ENCODE measurements at places on chromosomes 3 and 15.
A peak's percentile ranks its signal among the peaks of the same experiment; 100 is the strongest.

DNA sequence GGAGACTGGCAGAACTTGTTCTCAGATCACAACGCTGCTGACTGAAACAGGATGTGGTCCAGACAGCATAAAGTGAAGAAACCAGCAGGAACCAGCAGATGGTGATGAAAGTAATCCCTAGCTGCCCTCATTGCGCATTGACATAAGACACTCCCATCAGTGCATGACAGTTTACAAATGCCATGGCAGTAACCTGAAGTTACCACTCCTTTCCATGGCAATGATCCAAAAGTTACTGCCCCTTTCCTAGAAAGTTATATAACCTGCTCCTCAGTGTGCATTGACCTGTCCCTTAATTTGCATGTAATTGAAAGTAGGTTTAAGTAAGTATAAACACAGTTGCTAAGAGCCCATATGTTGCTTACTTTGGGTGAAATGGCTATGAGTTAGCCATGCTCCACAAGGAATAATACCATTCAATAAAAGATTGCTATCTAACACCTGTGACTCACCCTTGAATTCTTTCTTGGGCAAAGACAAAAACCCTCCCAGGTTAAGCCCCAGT lies 149.1 kb upstream of the CD96 start:
- DNase-seq, result peak; percentile 3

DNA sequence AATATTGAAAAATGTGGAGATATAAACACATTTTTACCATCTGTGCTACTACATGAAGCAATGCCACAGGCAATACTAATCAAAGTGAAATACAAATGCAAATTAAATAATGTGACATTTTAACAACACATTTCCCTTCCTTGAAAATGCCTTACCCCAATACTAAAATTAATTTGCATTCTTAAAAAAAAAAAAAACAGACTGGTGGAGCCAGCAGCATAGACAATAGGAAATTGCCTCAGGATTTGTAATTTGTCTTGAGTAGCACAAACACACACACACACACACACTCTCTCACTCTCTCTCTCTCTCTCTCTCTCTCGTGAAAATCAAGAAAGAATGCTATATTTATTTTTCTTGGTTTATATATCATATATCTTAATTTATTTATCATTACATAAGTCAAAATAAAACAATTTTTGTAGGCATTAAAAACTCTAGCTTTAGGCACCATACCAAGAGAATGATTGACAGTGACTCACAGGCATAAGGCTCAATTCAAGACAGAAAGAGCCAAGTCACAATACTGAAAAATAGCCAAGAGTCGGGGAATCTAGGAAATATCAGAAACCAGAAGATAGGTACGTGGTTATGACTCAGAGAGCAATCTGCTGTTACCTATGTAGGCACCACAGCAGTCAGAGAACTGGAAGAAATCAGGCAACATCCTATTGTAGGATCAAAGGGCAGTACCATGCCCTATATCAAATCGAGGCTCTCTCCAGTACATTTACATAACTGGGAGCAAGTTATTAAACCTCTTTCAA lies 23.0 kb downstream of the SUCNR1 start:
- DNase-seq, result no peak

- no peak for DNase-seq
These were observed 31.5 kb upstream of the MLF1 start for GRCh38 chr3:158539414-158540014.

- DNase-seq, result no peak
These were observed 33.3 kb upstream of the ATG7 start for GRCh38 chr3:11238880-11239279.

DNA sequence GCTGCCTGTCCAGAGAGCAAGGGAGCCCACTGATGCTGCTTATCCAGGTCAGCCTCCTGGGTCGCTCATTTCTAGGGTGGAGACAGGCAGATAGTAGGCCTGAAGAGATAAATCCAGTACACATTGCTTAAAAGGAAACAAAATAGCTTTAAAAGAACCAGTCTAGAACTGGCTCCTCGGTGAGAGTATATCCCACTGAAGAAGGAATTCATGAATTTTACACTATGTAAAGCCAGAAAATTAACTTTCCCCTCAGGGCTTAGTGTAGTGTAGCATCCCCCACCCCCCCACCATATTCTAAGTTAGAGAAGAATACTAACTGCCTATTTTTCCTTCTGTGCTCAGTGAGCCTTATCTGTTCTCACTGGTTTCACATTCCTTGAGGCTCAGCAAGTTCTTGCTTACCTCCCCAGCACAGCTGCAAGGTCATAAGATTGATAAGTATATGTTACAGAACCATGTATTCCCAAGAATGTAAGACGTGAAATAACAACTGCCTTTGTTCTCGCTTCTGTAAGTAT lies 30.5 kb upstream of the NOX5 start:
- DNase-seq, result no peak

- DNase-seq, result no peak
These were observed 603.6 kb downstream of the PLOD2 start for GRCh38 chr3:145557405-145557804.

DNA sequence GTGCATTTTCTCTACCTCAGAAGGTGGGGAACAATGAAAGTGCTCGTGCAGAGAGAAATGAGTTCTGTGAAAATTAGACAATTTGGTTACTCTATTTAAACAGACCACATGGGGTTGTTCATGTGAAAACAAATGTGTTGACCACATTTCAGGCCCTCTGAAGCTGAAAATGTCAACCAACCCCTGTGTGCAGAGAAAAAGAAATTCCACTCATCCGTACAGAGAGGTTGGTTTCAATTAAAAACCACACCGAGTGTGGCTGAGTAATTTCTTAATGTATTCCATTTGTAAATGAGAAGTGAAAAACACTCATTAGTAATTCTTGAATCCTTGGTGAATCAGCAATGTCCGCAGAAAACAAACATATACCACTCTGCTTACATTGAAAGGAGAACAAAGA lies 46.9 kb upstream of the SLC7A14 start:
- DNase-seq, result no peak

GRCh38 chr15:40310001-40310959 lies 2.5 kb upstream of the PLCB2 start:
- DNase-seq, result no peak

DNA sequence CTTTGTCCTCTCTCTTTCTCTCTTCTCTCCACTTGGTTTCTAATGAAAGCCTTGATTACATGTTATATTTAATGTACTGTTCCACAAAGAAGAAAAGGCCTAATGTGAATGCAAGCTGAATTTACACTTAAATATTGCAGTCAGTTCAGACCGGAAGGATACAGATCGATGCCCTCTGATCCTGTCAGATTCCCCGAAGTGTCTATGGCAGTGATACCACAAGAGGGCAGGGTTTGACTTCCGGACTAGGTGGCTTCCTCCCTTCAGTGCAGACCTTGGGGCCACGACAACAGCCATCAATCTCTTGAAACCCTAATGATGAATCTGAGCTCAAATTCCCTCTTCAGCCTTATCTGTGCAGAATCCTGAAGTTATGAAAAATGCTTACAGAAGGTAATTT lies 29.5 kb downstream of the AGTR1 start:
- DNase-seq, result no peak

DNA sequence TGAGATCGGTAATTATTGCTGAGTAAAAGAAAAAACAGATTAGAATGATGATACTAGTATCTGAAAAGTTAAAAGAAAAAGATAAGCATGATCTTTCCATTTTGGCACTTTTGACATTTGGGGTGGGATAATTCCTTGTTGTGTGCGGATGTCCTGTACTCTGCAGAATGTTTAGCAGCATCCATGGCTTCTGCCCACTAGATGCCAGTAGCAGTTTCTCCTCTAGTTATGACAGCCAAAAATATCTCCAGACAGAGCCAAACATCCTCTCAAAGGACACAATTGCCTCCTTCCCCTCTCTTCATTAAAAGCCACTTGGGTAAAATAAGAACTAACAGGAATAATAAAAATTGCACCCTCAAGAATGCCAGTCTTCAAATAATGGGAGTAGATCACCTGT lies 468.8 kb upstream of the GRM7 start:
- no peak for DNase-seq

GRCh38 chr15:70559265-70560239 lies 203.8 kb downstream of the UACA start:
- peak; percentile 22 for DNase-seq

GRCh38 chr15:33857726-33858125 lies 110.6 kb upstream of the CHRM5 start:
- DNase-seq, result no peak

GRCh38 chr15:99084965-99085364 lies 19.9 kb upstream of the SYNM start:
- no peak for DNase-seq

DNA sequence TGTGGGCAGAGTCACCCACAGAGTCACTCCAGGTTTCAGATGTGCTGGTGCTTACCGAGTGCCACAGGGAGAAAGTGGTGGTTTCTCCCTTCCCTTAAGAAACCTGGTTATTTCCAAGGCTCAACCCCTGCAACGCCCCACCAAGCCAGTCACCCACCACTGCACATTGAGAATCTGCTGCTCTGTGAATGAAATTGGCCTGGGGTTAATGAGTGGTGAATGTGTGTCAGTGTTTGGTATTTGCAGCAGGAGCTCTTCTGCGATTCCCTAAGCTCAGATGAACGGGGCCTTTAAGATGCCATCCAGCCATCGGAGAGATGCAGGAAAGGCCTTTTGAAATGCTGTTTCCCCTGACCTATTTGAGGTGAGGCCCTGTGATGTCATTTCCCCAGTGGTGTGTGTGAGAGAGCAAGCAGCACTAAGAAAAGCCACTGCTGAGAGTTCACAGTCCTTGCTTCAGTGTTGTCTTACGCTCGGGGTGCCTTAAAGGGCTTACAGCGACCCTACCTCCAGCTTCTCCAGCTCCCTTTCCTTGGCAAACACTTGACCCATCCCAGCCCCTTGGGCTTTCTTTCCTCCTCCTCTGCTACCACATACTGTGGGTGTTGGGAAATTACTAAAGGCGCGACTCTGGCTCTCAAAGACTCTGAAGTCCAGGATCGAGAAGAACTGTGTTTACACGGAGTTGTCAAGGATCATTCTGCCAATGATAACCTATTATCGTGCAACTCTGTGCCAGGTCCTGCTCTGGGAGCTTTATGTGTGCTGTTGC lies 68.9 kb downstream of the SMAD3 start:
- peak; percentile 44 for DNase-seq

- no peak for DNase-seq
These were observed 74.7 kb downstream of the CRYBG3 start for GRCh38 chr3:97896547-97896946.

GRCh38 chr3:23170291-23170690 lies 32.8 kb upstream of the UBE2E2 start:
- no peak for DNase-seq

- no peak for DNase-seq
These were observed 229.7 kb upstream of the TBL1XR1 start for GRCh38 chr3:177426878-177427495.

- no peak for DNase-seq
These were observed 53.9 kb downstream of the FGD5 start for GRCh38 chr3:14872706-14873105.

DNA sequence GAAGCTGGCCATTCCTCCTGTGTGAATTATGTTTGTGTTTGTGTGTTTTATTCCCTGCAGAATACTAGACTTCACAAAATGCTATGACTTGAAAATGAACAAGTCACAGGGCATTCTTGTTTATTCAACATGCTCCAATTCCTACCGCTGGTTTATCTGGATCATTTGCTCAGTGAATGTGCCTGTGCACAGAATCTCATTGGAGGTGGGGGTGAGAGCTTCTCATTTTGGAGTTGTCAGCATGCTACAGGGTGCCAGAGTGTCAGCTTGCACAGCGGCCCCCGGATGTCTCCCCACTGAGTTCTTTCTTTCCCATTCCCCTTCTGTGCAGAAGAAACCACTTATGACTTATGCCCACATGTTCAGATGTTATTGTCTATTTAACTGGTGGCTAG lies 428.7 kb downstream of the ROBO2 start:
- DNase-seq, result no peak

DNA sequence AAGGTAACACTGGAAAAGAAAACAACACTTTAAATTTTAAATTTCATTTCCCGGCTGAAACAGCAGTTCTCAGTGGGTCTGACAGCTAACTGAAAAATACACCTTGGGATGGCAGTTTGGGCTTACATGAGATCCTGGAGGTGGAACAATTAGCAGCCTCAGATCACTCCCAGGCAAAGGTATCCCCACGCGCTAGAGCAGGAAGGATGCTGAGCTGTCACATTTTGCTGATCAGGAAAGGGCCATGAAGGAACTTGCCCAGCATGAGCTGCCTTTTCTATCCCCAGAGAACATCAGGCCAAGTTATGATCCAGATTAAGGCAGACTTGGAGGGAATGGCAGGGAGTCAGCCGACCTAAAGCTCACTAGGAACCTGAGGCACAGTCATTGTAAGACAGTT lies 204.8 kb upstream of the SLC2A2 start:
- no peak for DNase-seq

- no peak for DNase-seq
These were observed 19.4 kb upstream of the UBE2E2 start for GRCh38 chr3:23183731-23184130.

DNA sequence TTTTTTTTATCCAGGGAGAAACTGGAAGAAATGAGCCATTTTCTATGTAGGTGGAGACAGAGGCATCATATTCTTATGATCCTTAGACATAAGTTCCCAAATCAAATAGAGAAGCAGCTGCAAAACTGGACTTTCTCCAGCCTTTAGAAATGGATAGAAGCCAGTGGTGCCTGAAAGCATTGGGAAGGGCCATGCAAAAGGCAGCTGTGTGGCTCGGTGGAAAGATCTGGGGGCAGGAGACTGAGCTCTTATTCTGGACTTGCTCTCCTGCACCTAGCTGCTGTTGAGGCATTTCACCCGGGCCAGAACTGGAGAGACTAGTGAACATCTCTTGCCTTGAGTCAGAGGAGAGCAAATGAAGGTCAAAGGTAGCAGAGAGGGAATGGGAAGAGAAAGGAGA lies 73.1 kb downstream of the TFG start:
- no peak for DNase-seq

GRCh38 chr15:31296646-31297574 lies 29.7 kb upstream of the KLF13 start:
- no peak for DNase-seq

- DNase-seq, result no peak
These were observed 15.8 kb downstream of the SLC9A9 start for GRCh38 chr3:143832433-143832832.

GRCh38 chr3:102471001-102471400 lies 36.2 kb downstream of the ZPLD1 start:
- no peak for DNase-seq

GRCh38 chr15:74621546-74621920 lies 5.9 kb downstream of the CLK3 start:
- DNase-seq, result no peak

DNA sequence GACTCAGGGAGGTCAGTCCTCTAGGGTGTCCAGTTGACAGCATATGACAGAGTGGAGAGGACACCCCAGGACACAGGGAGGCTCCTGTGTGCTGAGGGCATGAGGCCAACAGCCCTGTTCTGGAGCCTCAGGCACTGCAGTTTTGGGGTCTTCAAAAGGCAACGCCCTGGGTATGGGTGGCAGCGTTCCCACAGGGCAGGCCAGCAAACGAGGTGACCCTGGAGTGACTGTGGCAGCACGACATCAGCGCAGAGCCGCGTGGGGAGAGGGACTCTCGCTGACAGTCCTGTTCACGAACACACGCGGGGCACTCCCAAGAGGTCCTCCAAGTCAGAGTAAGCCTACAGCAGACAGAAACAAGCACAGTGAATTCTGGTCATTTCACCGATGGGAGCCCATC lies 41.4 kb upstream of the VPS8 start:
- DNase-seq, result no peak

Measured in stimulated activated CD8-positive, alpha-beta memory T cell treated with anti-CD3 and anti-CD28 coated beads, Interleukin-4, amount 100 ng/mL, for 4 hours (primary cell).